ENCODE measurements at places on chromosomes 1 and 21.

DNA sequence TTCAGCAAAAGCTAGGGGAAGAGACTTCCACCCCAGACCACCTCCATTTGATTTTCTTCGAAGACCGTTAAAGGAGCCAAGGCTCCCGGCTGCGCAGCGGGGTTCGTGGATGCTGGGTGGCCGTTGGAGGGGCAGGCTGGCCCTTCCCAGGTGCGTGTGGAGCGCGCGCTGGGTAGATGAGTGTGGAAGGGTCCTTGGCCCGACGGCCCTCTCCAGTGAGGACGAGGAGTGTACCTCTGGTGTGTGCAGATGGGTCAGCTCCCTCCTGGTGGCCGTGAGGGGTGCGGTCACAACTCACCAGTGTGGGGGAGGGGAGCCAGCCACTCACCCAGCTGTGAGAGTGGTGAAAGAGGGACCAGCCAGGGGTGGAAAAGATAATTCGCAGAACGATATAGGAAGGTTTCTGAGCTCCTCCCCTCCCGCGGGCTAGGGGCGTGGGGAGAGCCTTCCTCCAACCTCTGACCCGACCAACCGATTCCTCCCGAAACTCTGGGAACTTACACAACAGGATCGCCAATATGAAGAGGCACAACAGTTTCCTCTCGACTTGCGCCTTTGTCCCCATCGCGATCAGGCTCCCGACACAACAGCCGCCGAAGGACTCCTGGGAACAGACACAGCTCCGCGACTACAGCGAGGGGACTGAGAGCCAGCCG, at the start of gene F11R:
Gene F11R, minus strand, starts transcription at position 644 of the 656 bp plus-strand sequence. Its CDS starts 79 bp downstream, at position 565.
- DNase-seq = no peak

GRCh38 chr1:67724928-67725560, 40.0 kb downstream of the GADD45A start:
- no peak for DNase-seq

DNA sequence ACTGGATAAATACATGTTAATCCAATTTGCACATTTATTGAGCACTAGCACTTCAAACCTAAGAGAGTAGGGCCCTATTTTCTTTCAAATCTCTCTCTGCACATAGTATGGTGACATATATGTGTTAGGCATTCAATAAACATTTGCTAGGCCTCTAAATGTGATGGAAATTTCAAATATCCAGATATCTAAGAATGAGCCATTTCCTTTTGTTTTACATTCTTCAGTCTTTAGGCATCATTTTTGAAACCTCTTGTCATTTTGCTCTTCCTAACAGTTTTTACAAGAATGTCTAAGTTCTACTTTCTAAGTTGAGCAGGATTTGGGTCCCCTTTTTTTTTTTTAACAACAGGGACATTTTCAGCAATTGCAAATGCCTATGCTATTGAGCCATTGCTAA, 395.7 kb upstream of the ST6GALNAC5 start:
- no peak for DNase-seq

DNA sequence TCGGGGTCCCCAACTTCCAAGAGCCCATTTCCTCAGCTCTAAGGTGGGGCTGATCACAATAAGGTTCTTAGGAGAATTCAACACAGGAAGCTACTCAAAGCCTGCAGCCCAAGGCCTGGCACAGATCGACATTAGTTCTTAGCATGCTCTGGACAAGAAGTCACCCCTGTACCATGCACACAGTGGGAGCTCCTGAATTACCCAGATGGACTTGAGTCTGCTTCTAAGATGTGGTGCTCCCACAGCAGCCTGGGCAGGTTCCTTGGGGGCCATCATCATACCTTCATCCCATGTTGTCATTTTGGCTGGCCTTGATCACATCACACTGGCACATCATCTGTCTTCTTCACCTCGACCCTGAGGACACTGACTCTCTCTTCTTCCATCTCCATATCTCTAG, 153.3 kb upstream of the VAMP3 start:
- no peak for DNase-seq

GRCh38 chr1:223355699-223356098, 8.3 kb downstream of the SUSD4 start:
- no peak for DNase-seq

GRCh38 chr1:79040424-79041082, 34.0 kb upstream of the ADGRL4 start:
- DNase-seq = no peak

GRCh38 chr1:51518586-51519047, 449 bp downstream of the EPS15 start:
- no peak for DNase-seq

- DNase-seq = no peak
Observed at GRCh38 chr1:6569033-6569432, 10.8 kb upstream of the ZBTB48 start.

GRCh38 chr1:230581446-230582079, 60.7 kb upstream of the COG2 start:
- no peak for DNase-seq

- DNase-seq = no peak
Observed at GRCh38 chr1:205275916-205276688, 45.4 kb downstream of the NUAK2 start.

GRCh38 chr1:83796409-83796808, 202.5 kb downstream of the TTLL7 start:
- DNase-seq = no peak

- DNase-seq = no peak
Observed at GRCh38 chr1:30697571-30698376, 25.6 kb downstream of the MATN1 start.

- DNase-seq = no peak
Observed at GRCh38 chr1:31376375-31377134, 3.7 kb upstream of the FABP3 start.
